SK-N-SH treated with all-trans-retinoic acid at 6 μM for 48 hours (cell line): ENCODE measurements at places on chromosomes 2 and 18.

DNA sequence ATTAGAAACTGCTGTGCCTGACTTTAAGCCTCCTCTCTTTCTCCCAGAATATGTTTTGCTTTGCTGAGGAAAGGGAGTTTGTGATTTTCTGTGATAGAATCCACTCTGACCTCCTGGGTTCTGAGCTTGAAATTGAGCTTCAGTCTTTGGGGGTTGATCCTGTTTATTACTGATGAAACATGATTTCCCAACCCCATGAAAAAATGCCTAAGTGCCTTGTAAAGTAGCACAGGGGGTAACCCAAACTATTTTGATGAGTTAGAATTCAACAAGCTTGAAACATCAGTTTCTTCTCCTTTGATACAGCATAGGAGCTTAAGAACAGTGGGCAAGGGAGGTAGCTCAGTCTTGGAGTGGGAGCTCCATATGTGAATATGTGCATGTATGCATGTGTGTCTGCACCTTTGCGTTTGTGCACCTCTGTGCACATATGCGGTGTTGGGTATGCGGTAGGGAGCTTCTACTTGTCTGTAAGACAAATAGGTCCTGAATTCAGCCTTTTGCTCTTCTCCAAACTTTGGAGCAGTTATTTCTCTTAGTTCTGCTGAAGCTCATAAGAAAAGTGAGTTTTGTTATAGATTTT lies 364.6 kb downstream of the OSR1 start:
- no peak for ATAC-seq

- ATAC-seq = no peak
Measured at GRCh38 chr2:71788601-71789240, 335.4 kb downstream of the DYSF start.

- ATAC-seq = no peak
Measured at GRCh38 chr2:188977317-188977716, 3.1 kb downstream of the COL3A1 start.

DNA sequence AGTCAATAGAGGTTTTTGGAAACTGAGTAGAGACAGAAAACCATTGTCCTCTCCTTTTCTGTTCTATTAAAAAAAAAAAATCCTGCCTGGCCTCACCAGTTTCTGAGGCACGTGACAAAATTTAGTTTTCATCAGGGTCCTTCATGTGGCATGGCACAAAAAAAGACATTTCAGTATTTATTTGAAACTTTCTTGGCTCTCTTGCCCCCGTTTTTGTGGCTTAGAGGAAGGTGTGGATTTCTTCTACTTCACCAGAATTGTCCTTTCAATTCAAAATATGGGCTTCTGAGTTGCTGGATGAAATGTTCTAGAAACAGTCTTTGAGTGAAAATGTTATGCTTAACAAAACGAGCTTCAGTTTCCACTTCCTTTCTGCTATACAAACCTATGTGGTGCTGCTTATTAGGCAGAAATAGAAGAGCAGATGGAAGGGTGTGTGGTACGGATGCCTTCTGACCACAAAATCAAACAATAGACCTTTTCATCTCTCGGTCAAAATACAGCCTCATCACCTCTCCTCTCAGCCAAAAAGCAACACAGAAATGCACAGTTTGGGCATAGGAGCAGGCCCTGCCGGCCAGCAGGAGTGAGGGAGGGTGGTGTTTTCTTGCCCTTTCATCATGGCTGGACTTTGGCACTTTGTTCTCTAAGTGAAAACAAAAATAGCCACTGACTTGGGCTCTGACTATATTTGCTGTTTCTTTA lies 89.2 kb downstream of the SH3RF3 start:
- ATAC-seq = no peak

DNA sequence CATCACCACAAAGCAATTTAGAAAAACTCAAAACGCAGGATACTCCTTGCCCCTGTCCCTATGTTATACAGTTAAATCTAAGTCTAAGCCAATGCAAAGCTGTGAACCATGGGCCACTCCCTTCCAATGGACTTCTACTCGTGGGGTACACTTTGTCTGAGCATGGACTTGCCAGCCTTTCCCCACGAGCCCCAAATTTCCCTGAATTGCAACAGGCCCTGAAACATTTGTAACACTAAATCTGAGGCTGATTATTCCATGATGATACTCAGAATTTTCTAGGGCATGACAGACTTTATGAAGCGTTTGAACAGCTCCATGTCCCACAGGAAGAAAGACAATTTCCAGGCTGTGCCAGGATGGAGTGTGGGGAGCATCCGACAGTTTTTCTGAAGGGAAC lies 189.6 kb downstream of the TXNL1 start:
- ATAC-seq = no peak

DNA sequence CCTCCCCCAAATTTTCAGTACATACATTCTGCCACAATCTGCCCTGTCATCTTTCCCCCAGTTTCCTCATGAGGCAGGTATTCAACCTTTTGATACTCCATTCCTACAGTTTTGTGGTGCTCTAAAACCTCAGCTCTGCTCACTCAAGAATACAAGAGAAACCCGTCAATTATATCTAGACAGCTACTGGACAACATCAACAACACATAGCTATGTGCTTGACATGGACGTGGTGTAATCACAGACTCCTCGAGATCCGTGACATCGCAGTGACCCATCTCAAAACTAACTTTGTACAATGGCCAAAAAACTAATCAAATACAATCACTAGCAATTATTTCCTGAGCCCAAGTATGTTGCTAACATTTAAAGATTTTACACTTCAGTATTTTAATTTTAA lies 23.6 kb downstream of the WDSUB1 start:
- no peak for ATAC-seq

- ATAC-seq = no peak
Measured at GRCh38 chr2:181378491-181378890, 78.7 kb upstream of the ITGA4 start.

DNA sequence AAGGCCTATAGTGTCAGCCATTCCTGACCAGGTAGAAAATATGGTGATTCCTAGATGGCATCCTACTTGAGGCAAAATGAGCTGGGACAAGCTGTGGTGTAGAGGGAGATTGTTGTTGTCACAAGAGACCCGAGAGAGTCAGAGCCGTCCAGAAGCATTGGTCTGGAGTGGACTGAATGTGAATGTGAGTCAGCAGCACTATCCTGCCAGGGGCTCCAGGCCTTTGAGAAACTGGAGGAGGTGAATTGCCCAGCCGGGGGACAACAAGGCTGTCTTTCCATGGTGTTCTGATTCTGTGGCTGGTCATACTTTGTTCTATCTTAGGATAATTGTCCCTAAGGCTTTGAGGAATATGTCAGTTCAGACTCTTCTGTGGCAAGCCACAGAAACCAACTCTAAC lies 29.4 kb upstream of the EIF2AK3 start:
- no peak for ATAC-seq

GRCh38 chr2:141496810-141497209 lies 634.0 kb downstream of the LRP1B start:
- no peak for ATAC-seq

DNA sequence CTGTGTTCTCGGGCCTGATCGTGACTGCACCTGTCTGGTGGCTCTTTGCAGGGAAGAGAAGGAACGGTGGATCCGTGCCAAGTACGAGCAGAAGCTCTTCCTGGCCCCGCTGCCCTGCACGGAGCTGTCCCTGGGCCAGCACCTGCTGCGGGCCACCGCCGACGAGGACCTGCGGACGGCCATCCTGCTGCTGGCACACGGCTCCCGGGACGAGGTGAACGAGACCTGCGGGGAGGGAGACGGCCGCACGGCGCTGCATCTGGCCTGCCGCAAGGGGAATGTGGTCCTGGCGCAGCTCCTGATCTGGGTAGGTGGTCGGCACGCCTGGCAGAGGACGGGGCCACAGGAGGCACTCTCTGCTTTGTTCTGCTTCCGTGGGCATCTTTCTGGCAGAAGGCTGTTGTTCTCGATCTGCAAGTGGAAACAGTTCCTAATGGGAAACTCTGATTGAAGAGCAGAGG lies 48.0 kb downstream of the GBX2 start:
- ATAC-seq = no peak

GRCh38 chr2:186105016-186105724 lies 366.6 kb downstream of the FSIP2 start:
- peak; percentile 21; the same call in 1 of the 3 replicates for ATAC-seq

DNA sequence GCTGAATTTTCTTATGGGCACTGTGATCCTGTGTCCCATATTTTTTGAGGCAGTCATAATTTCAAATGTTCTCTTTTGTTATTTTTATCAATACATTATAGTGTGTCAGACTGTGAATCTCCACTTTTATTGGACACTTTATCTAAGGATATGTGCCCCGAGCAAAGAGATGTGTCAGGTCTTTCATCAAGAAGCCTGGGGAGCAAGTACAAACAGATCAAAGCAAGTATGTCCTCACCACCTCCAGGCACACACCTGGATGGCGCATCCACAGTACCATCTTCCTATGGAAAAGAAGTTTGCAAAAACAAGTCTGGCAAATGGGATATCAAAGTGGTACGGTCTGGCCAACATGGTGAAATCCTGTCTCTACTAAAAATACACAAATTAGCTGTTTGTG lies 81.0 kb upstream of the ZNF236 start:
- no peak for ATAC-seq

- ATAC-seq = no peak
Measured at GRCh38 chr18:34522603-34523002, 187.5 kb upstream of the DTNA start.
